ENCODE measurements at places on chromosomes 4 and X.

GRCh38 chrX:39692796-39693195, 405.0 kb downstream of the BCOR start:
- DNase-seq: no peak

DNA sequence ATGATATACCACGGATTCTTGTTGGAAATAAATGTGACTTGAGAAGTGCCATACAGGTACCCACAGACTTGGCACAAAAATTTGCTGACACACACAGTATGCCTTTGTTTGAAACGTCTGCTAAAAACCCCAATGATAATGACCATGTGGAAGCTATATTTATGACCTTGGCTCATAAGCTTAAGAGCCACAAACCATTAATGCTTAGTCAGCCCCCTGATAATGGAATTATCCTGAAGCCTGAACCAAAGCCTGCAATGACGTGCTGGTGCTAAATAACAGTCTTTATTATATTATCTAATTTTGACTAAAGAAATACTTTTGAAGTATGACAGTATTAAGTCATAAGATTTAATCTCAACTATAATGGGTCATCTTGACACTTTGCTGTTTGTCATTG, 18.9 kb downstream of the RAB33B start:
- DNase-seq: no peak

GRCh38 chr4:78299565-78299972, 242.4 kb downstream of the FRAS1 start:
- DNase-seq: no peak

DNA sequence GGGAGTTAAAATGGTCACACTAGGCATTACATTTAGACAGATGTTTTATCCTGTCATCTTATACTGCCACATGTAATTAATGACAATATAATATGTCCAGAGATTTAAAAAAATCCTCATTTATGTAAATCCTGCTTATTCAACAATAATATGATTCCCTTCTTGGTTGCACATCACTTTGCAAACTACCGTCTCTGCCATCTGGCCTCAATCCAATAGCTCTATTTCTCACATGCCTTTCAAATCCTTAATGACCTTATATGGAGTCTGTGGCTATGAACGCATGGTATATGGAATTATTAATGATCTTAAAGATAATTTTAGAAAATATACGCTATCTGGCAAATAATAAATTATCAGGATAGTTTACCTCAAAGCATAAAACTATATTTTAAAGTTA, 144.5 kb downstream of the NPNT start:
- DNase-seq: no peak

DNA sequence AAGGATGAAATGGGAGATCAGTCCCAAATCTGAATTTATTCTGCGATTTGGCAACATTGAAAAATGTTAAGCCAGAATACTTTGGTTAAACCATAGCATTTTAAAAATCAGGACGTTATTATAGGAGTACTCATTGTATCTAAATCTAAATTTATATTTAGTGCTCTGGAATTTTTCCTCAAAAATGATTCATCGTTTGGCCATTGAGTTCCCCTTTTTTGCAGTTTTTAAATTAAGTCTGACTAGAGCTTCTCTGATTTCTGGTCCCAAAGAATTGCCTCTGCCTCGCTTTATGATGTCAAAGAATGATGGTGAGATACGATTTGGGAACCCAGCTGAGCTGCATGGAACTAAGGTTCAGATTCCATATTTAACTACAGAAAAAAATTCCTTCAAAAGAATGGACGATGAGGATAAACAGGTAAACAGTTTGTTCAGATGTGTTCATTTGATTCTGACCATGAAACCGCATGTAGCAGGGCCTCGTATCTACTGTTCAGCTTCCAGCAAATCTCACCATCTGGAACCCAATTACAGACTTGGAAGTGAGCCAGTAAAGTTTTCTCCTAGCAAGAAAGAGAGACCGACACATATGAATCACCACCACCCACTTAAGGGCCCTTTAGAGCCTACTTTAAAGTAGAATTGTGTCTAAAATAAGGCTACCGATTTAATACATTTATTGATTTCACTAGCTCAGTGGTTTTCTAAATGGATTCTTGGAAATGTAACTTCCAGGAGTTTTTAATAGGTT, 75.6 kb downstream of the REPS2 start:
- DNase-seq: no peak

DNA sequence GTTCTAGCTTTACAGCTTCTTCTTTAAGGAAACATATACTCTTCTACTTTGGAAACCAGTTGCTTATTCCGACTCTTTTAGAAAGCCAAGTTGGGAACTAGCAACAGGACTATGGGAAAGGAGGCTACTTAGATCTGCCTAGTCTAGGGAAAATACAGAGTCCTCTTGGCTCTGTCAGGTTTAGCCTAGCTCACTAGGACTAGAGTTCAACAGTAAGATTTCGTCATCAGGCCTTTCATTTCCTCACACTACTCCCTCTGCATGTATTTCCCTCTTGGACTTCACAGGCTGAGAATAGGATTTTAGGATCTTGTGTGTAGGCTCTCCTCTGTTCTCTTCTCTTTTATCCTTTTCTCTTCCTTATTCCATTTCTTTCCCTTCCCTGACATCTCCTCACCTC, 409.8 kb downstream of the AR start:
- DNase-seq: no peak

DNA sequence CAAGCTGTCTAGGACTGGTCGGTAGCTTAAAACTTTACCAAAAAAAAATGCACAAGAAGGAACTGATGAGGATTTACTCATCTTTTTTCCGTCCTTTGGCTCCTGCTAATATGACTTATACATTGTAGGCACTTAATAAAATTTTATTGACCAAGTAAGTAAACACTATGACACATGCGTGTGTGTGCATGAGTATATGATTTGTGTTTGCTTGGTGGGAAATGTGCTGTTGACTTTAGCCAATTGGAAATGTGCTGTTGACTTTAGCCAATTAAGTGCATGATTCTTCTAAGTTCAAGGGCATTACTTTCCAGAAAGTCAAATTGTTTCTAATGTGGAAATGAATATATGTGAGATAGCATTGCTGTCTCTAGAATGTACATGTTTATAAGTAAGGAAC, 78.3 kb downstream of the FIP1L1 start:
- no peak for DNase-seq

- DNase-seq: no peak
Measured at GRCh38 chr4:31058656-31059055, 338.5 kb downstream of the PCDH7 start.
